ENCODE measurements at places on chromosomes 4 and X.

- DNase-seq, result no peak
These were observed 793.9 kb downstream of the ADGRL3 start for GRCh38 chr4:61994036-61994435.

DNA sequence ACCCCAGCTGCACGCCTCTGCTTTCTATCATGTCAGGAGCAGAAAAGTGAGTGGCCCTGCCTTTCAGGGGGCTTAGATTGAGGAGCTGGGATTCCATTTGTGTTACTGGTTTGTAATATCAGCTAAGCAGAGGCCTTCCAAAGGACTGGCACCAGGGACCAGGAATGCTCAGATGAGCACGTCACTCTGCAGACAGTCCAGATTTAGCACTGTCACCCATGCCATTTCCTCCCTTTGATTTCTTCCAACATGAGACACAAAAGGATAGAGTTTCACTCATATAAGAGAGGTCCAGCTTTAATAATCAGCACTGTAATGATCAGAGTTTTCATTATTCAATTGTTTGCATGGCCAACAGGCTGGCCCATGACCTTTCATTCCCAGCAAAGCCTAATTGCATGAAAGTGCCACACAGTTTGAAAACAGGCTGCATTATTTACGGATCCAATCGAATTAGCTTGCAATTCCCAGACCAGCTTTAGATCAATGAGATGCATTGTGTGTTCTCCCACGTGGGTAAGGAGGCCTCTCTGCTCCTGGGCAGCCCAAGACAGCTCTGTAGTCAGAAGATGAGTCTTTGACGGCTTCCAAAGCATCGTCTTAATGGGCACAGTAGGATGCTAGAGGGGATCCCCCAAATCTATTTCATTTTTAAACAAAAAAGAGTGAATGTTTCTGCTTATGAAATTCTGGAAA lies 9.8 kb upstream of the SLC2A9 start:
- DNase-seq, result no peak

DNA sequence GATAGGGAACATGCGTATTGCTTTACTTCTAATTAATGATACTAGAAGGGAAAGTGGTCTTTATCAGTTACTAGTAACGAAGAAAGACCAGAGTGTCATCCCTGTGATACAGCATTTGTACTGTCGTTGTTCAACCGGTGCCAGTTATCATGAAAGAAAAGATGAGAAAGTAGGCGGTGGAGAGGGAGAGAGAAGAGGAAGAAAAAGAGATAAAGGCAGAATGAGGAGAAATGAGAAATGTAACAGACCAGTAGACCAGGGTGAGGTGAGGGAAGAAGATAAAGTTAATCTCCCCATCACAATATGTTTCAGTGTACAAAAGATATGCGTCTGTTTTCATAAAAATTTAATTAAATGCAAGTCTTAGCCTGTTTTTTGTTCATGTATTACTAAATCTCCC lies 135.2 kb upstream of the HPGD start:
- DNase-seq, result no peak

- DNase-seq, result no peak
These were observed 38.6 kb downstream of the MFAP3L start for GRCh38 chr4:169987327-169988228.

GRCh38 chr4:83326546-83326945 lies 8.1 kb downstream of the HPSE start:
- DNase-seq, result no peak

DNA sequence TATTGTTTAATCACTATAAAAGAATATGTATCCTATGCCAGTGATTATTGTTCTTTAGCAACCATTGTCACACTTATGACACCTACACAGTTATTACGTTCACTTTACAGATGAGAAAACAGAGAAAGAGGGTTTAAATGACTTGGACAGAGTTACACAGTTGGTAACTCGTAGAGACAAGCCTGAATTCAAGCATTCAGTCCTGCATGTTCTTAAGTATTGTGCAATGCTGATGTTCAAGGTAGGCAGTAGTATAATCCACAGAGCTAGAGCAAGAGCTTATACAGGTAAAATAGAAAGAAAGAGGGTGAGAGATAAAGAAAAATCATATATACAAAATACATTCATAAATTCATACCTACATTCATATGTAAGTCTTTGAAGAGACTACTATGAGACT lies 249.8 kb upstream of the ANXA10 start:
- no peak for DNase-seq
